Activated CD8-positive, alpha-beta T cell treated with anti-CD3 and anti-CD28 coated beads, Interleukin-2, amount 10 ng/mL, durations not matched to agents 7 days and 5 days (primary cell): ENCODE measurements at places on chromosomes 3 and 15.

- no peak for DNase-seq
Measured at GRCh38 chr3:54139630-54140029, 17.3 kb downstream of the CACNA2D3 start.

DNA sequence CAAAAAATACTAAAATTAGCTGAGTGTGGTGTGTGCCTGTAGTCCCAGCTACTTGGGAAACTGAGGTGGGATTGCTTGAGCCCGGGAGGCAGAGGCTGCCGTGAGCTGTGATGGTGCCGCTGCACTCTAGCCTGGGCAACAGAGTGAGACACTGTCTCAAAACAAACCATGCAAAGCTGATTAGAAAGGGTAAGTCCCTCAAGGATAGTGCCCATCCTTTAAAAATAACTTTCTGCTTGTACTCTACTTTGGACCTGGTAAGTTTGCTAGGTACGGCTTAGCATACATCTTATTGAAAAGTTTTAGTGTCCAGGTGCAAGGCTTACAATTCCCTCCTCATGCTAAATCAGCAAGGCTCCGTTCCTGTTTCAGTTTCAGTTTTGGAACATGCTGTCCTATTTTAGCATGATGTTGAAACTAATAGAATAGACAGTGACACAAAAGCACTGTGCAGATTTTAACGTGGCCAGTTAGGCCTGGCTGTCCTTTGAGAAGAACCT, 21.4 kb downstream of the FEM1B start:
- peak; percentile 58 for DNase-seq

- no peak for DNase-seq
Measured at GRCh38 chr15:90583471-90584252, 53.9 kb downstream of the CRTC3 start.

- no peak for DNase-seq
Measured at GRCh38 chr3:43926055-43926454, 235.3 kb downstream of the ABHD5 start.

GRCh38 chr3:111763968-111764367, 95.1 kb upstream of the PHLDB2 start:
- no peak for DNase-seq

- DNase-seq, result peak; percentile 30
Measured at GRCh38 chr3:11655196-11655928, 11.6 kb upstream of the VGLL4 start.

- no peak for DNase-seq
Measured at GRCh38 chr3:165938986-165939540, 101.8 kb upstream of the BCHE start.

- DNase-seq, result no peak
Measured at GRCh38 chr15:55782901-55783300, 39.9 kb upstream of the PRTG start.

GRCh38 chr15:66404532-66404931, 17.8 kb downstream of the MAP2K1 start:
- DNase-seq, result no peak

GRCh38 chr3:168025076-168025475, 70.6 kb downstream of the GOLIM4 start:
- no peak for DNase-seq

- no peak for DNase-seq
Measured at GRCh38 chr15:87538327-87538834, 718.2 kb downstream of the NTRK3 start.

DNA sequence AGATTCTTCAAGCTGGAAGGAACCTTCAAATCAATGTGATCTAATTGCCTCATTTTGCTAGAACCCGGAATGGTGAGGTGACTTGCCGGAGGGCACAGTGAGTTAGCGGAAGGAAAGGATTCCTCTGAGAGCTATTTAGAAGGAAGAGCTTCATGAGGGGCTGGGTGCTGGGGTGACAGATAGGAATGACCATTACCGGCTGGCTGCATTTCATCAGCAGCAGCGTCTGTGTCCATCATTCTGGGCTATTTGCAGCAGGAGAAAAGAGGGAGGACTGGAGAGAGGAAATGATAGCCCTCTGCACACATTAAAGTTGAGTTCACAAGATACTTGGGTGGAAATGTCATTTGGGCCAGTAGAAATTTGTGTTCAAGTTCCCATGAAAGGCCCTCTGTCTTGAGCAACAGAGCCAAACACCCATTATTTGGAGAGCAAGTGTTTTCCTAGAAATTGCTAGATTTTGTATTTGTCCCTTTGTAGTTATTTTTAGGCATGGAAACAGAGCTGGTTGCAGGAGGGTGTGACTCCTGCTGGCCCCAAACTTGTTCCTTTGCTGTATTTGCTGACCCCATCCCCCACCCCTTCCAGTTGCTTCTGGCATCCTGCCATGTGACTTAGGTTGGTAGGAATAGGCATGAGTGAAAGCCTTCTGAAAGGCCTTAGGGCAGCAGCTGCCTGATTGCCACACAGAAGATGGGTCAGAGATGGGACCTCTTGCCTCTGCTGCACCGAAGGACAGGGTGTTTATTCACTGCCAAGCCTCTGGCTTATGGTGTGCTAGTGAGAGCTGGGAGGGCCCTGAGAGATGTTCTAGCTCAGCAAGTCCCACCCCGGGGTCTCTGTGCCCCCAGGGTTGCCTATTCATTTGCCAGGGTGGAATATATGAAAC, 87.5 kb upstream of the PLXNA1 start:
- DNase-seq, result no peak

GRCh38 chr3:168524129-168524528, 428.4 kb upstream of the GOLIM4 start:
- no peak for DNase-seq

DNA sequence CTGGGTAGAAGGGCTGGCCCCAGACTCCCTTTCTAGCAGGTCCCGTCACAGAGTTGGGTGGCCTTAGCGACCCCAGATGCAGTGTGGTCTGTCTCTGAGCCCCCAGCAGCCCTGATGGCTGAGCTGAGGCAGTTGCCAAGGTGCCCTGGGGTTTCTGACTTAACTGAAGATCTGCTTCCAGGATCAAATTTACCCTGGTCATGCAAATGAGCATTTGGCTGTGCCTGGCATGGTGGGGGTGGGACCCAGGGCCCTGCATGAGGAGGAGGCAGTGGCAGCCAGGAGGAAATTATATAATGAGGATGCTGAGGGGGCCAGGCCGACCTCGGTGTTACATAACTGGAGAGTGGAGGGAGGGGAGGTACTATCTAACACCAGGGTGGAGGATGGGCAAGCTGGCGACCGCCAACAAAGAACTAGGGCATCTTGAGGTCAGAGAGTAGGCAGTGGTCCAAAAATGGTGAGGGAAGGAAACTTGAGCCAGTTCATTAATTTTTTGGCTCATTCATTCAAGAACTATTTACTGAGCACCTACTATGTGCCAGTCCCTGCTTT, 16.4 kb downstream of the PLEKHO2 start:
- DNase-seq, result no peak

DNA sequence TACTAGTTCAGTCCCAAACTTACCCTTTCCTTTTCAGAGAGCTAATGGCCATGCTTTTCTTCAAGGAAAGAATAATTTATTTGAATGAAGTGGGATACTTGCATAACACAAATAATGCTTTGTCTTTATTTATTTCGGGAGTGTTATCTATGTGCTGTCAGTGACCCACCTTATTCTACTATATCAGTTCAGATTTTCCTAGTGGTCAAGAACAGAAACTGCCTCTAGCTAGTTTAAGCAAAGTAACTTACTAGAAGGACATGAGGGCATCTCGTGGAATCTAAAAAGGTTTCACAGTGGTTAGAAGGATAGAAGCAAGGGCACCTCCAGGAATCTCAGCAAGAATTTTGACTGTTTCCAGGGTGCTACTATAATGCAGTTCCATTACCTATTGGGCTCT, 3.8 kb upstream of the TIMMDC1 start:
- no peak for DNase-seq

DNA sequence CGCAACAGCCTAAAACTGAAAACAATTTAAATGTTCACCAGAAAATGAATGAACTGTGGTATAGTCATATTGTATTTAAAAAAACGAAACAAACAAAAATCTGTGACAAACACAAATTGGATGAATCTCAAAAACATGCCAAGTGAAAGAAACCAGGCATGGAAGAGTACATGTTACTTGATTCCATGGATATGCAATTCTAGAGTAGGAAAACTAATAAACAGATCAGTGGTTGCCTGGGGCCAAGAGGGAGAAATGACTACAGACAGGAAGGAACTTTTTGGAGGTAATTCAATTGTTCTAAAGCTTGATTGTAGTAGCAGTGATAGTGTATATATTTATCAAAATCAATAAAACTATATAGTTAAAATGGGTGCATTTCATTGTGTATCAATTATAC, 16.8 kb downstream of the UBE3A start:
- no peak for DNase-seq

DNA sequence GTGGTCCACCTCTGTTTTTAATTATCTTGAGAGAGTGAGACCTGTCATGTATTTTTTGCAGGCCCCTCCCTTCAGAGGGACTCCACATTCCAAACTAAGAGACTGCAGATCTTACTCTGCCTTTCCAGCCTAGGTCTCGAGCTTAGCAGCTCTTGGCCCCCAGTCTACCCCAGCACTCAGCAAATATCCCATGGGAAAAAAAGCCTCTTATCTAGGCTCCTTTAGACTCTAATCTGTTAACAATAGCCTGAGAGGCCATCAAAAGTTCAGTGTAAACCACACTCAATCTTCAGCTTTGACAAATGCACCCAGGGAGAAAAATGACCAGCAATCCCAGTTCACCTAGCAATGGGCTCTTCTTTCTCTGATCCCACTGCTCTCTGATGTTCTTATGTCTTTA, 8.6 kb upstream of the BLM start:
- DNase-seq, result no peak

GRCh38 chr3:119733812-119734211, 31.0 kb downstream of the CFAP91 start:
- DNase-seq, result no peak

DNA sequence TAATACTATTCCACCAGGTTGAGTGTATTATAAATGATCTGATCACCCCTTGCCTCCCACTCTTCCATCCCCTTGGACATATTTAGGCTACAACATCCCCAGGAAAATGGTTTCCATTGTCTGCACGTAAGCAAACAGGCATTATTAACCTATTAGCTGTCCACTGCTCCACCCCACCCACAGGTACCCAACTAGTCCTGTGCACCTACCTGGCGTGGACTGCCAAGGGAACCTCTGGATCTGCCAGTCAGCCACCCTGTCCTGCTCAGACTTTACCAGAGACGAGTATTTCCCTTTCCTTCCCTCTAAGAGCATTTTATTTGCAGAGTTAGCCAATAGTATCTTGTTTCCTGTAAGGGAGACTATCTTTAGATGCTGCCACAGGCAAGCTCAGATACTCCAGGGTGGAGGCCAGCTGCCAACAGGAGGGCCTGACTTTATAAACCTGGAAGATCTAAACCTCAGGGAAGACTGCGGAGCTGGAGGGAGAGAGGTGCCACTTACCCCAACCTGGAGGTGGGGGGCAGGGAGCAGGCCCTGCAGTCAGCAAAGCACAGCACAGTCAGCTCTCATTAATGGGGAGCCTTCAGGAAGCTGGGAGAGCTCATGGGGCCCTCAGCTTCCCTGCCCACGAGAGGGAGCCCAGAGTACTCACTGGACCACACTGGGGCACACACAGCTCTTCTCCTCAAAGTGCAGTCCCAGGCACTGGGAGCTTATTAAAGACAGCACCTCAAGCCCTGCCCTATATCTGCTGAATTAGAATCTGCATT, at the start of gene CX3CR1:
TSS of gene CX3CR1 (minus strand) at position 292 of the 773 bp plus-strand sequence. CDS start 13,527 bp downstream, outside the sequence.
- peak; percentile 17 for DNase-seq

DNA sequence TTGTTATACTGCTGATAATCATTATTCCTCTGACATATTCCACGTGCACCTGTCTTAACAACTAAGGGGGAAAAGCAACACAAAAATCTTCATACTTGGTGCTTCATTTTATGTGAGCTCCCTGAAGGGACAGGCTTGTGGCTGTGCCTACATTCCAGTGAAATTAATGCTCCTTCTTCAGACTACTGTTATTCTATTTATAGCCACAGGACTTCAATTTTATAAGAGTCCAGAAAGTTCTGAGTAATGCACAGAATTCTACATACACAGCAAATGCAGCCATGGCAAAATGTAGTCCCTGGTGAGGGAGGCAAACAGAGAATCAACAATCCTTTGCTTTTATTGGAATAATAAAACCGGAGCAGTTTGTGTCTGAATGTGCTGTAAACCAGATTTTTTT, 417.1 kb downstream of the RBMS3 start:
- DNase-seq, result no peak

DNA sequence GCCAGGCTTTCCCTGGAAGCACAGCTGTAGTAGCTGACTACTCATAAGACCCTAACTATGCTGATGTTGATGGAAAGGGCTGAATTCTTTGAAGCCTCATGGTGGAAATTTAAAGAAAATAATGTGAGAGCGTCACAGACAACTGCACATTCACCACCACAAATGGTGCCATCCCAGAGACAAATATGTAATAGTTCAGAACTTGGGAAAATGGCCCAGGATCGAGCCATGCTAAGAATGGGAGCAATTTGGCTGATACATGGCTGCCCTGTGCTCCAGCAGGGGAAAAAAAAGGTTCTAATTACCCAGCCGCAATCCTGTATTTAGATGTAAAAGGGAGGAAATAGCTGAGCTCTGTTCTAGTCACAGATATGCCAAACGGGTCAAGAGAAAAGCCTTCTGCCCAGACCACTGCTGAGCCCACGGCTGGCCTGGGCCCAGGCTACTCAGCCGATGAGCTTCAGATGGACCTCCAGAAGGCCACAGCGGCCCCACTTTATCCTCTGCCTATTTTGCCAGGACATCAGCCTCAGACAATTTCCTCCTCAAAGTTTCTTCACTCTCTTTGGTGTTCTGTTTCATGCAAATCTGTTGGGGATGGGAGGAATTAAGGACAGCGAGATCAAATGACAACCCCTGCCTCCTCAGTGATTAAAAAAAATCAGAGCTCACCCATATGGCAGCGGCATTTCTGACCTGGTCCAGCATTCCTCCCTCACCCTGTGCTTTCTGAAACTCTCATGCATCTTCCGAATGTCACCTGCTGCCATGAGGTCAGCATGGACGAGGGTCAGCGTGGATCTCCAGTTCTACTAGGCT, 54.5 kb upstream of the MEX3B start:
- no peak for DNase-seq

- no peak for DNase-seq
Measured at GRCh38 chr3:55201779-55202178, 273.9 kb upstream of the LRTM1 start.

DNA sequence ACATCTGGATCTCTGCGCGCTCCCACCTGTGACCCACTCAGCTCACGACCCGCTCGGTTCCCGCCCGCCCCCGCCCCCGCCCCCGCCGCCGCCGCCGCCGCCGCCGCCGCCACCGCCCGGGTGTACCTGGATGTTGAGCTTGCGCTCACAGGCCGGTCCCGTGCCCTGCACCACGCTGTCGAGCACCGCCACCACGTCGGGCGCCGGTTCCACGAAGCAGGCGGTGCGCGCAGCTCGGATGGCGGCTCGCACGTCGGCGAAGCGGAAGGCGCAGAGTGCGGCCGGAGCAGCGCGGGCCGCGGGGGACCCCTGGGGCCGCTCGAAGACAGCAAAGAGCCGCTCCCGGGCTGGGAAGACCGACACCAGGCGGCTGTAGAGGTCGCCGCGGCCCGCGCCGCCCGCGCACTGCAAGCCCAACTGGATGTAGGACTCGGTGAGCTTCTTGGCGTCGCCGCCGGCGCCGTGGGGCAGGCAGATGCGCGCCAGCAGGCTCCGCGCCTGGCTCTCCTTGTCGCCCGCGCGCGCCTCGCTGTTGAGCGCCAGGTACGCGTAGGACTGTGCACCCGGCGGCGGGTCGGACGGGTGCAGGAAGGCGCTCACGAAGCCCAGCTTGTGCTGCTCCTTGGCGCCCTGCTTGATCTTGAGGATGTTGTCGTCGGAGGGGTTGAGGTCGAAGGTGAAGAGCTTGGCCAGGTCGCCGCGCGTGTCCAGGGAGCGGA, 1.1 kb downstream of the PLXND1 start:
- DNase-seq, result peak; percentile 42

- DNase-seq, result no peak
Measured at GRCh38 chr3:12255393-12255792, 33.5 kb upstream of the PPARG start.

GRCh38 chr15:60649845-60650548, 171.1 kb upstream of the ICE2 start:
- peak; percentile 66 for DNase-seq
